ENCODE measurements at places on chromosomes 4 and X.
A peak's percentile ranks its signal among the peaks of the same experiment; 100 is the strongest.

GRCh38 chrX:126770179-126770578, 49.4 kb upstream of the PRR32 start:
- peak; percentile 16 for DNase-seq

- DNase-seq, result no peak
Measured at GRCh38 chrX:46327566-46328115, 217.6 kb downstream of the ZNF674 start.

DNA sequence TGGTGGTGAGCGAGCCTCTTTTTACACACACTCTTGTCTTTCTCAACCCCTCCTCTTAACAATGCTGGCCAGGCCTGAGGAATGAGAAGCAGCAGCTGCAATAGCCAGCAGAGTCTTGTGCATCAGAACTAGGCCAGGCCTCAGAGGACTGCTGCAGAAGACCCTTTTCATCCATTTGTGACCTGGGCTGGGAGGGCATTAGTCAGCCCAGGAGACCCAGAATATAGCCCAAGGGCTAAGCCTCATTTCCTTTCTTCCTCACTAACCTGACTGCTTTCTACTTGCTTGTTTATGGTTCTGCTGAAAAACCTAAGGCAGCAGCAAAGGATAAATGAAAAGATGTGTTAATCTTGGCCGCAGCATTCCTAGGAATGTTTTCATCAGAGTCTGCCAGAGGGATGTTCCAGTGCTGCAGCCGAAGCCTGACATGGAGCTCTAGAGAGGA, 254.7 kb upstream of the AR start:
- no peak for DNase-seq

DNA sequence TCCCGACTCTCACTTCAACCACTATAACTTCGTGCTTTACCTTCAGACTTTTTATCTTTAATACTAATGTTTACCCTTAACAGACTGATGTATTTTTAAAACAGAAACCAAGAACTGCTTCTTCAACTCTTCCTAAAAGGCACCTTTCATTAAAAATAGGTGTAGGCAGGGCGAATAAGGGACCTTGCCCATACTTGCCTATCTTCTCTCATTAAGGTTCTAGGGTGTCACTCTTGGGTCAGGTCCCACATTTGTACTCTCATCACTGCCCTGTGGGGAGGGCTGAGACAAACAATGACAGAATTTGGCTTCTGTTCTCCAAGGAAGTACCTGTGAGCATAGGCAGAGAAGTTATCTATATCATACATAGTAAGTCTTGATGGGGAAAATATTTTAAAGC, 69.7 kb downstream of the ANKRD50 start:
- DNase-seq, result no peak

- DNase-seq, result no peak
Measured at GRCh38 chr4:130077275-130077674, 981.3 kb downstream of the C4orf33 start.

GRCh38 chr4:41550308-41550707, 12.4 kb downstream of the LIMCH1 start:
- no peak for DNase-seq

GRCh38 chr4:109548655-109549054, 11.4 kb upstream of the MCUB start:
- peak; percentile 29 for DNase-seq

- peak; percentile 16 for DNase-seq
Measured at GRCh38 chrX:70960730-70961129, 29.8 kb upstream of the SLC7A3 start.

All from pons (tissue), 1 donor.